Stimulated activated CD8-positive, alpha-beta memory T cell treated with anti-CD3 and anti-CD28 coated beads, Interleukin-4, amount 100 ng/mL, for 1 hour (primary cell): ENCODE measurements at places on chromosomes 4 and X.

GRCh38 chr4:20313237-20314030 lies 61.7 kb downstream of the SLIT2 start:
- no peak for DNase-seq

DNA sequence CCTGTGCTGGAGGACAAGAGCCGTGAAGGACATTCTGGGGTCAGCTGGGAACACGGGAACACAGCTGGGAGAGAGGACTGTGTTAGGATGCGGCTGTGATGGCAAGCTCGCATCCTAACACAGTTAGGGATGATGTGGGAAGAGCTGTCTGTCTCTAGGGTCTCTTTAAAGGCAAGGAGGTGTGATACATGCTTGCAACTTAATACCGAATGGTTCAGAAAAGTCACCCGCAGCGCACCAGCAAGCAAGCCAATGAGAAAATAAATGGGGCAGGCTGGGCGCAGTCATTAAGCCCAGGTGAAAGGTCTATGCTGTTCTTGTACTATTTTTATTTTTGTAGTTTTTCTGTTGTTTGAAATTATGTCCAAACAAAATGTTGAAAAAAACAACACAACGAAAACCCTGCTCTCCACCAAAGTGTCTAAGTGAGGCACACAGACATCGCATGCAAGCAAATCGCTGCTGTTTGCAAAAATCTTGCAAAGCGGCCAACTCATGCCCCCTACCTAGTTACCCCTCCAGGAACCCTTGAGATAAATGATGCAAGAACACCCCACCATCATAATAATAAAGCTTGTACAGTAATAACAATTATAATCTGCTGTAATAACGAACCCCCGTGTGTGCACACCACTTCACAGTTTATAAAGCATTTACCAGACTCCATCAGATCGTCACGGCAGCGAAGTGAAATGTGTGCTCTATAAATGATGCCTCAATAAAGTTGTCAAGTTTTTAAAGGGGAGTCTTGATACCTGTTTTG lies 17.9 kb upstream of the ADRA2C start:
- no peak for DNase-seq

GRCh38 chr4:32145987-32146386 lies 1425.8 kb downstream of the PCDH7 start:
- DNase-seq = no peak

GRCh38 chr4:78437608-78438088 lies 113.9 kb upstream of the ANXA3 start:
- DNase-seq = no peak

- no peak for DNase-seq
These were observed 1.1 kb upstream of the STX18 start for GRCh38 chr4:4542774-4543485.

GRCh38 chrX:154991039-154991438 lies 31.5 kb downstream of the F8 start:
- no peak for DNase-seq

DNA sequence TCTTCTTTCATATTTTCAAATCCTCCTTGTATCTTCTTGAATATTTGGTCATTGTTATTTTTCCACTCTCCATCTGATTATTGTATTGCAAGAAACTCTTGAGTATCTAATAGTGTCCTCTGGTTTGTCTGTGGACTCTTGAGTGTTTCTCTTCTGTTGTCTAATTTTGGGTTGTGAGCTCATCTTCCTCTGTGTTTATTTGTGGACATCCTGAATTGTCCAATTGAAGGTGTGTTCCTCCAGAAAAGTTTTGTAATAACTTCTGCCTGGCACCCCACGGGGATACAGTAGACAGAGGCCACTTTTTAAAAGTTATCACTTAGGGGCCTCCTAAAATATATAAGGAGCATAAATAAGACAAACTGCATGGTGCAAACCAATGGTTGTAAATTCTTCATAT lies 3.1 kb upstream of the CC2D2A start:
- no peak for DNase-seq

DNA sequence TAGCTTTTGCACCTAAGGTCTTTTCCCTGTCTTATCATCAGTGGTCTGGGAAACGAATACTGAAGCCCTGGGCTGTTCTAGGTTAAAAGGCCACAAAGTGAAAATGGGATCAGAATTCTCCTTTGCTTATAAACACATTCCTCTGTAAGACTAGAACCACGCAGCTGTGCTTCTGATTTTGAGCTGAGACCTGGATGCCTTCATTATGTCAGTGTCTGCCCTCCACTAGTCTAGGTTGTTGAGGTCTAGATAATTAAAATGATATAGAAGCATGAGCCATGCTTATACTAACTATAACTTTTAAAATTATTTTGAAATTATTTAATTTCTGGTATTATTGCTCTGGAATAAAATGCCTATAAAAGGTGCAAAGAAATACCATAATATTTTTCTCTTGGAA lies 403.9 kb downstream of the ADGRL3 start:
- DNase-seq = no peak

- no peak for DNase-seq
These were observed 39.0 kb downstream of the PLAC8 start for GRCh38 chr4:83075311-83076095.

GRCh38 chrX:149629730-149630387 lies 1.7 kb downstream of the TMEM185A start:
- DNase-seq = no peak

GRCh38 chrX:153953892-153954557 lies 9.6 kb upstream of the RENBP start:
- DNase-seq = no peak

DNA sequence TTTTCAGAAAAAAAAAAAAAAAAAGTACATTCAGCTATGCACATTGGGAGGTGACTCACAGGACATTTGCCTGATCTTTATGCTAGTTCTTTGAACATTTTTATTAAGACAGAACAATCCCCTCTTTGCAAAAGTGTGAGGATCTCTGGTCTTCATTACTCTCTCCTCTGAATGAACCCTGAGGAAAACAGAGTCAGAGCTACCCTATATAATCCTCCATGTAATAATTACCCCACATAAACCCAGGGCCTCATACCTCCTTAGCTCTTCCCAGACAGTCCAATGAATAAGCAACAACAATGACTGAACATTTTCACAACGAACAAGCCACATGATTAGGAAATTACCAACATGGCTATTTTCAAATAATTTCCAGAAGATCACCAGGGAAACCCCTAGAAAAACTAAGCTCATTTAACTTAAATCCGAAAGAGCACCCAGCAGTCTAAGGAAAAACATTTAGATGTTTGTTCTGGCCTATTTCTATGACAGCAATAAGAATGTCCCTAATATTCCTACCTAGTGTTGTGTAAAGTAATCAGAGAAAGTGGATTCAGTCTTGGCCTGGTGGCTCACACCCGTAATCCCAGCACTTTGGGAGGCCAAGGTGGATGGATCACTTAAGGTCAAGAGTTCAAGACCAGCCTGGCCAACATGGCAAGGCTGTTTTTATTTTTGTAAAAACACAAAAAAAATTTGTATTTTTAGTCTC lies 37.8 kb downstream of the TBC1D9 start:
- DNase-seq = no peak

- no peak for DNase-seq
These were observed 4.2 kb upstream of the OTUD5 start for GRCh38 chrX:48961585-48962091.

GRCh38 chr4:182854466-182854865 lies 62.7 kb downstream of the DCTD start:
- no peak for DNase-seq

- DNase-seq = no peak
These were observed at the start of gene GPR34 for GRCh38 chrX:41688835-41689234. GPR34 (plus strand) TSS chrX:41688973; CDS start chrX:41695634, 6,661 bp downstream.

DNA sequence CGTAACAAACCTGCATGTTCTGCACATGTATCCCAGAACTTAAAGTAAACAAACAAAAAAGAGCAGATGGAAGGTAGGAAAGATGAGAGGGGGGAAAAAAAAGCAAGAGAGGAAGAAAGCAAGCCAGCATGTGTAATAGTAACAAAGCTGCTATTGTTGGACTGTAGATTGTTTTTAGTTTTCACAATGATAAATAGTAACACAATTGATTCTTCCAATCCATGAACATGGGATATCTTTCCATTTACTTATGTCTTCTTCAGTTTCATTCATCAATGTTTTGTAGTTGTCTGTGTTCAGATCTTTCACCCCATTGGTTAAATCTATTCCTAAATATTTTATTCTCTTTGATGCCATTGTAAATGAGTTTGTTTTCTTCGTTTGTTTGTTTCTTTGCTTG lies 85.0 kb upstream of the TBC1D9 start:
- DNase-seq = no peak
